ENCODE measurements at places on chromosomes 13 and 19.
A peak's percentile ranks its signal among the peaks of the same experiment; 100 is the strongest.

GRCh38 chr13:49060678-49061387 is 85.1 kb downstream of the FNDC3A start:
- no peak for DNase-seq

- no peak for DNase-seq
Observed at GRCh38 chr13:97348569-97349100, 85.3 kb upstream of the RAP2A start.

GRCh38 chr19:47446534-47447469 is 24.9 kb downstream of the SLC8A2 start:
- peak; percentile 44 for DNase-seq

- no peak for DNase-seq
Observed at GRCh38 chr19:55498246-55498840, 10.1 kb downstream of the SSC5D start.

GRCh38 chr19:50657712-50658440 is 8.6 kb downstream of the C19orf81 start:
- DNase-seq: peak; percentile 91

- no peak for DNase-seq
Observed at GRCh38 chr13:76016799-76017400, 380.8 kb downstream of the LMO7 start.

GRCh38 chr13:26716984-26717383 is 43.6 kb downstream of the GPR12 start:
- no peak for DNase-seq

DNA sequence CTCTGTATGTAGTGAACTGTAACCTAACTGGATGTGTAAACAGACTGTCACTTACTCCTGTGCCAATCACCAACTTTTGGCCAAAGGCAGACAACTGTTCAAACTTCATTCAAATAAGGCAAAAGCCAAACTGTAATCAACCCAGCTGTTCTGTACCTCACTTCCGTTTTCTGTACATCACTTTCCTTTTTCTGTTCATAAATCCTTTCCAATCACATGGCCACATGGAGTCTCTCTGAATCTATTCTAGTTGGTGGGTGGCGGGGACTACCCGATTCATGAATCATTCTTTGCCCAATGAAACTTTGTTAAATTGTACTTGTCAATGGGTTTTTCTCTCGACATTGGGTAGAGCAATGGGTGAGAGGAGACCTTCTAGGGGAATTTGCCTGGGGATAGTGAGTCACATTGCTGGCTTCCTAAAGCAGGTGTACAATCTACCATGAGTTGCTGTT is 178.3 kb upstream of the RFC3 start:
- DNase-seq: peak; percentile 54

DNA sequence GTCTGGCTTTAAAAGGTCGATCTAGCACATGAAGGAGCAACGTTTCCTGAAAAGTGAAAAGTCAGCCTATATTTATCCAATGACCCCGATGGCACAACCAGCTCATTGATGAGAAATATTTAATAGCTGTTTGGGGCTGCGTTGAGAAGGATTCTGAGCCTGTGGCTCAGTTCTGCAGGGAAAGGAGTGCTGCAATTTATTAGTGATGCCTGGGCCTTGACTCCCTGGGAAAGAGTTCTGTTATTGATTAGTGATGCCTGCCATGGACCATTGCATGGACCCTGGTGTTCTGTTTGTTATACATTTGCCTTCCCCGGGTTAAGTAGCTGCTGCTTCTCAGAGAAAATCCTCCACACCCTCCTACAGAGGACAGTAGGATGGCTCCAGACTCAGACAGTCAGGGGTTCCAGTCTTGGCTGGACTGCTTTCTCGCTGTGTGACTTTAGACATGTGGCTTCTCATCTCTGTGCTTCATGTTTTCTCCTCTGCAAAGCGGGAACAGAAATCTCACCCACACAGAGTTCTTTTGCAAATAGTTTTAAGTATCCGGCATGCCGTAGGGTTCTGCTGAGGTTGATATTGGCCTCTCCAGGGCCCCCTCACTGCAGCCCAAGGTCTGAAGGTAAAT is 17.7 kb upstream of the PTPRS start:
- DNase-seq: no peak

GRCh38 chr19:40277356-40278059 is 7.6 kb downstream of the AKT2 start:
- DNase-seq: no peak

- DNase-seq: no peak
Observed at GRCh38 chr13:113854238-113855011, 9.5 kb downstream of the GAS6 start.

GRCh38 chr19:658059-658839 is 4.8 kb downstream of the RNF126 start:
- no peak for DNase-seq

DNA sequence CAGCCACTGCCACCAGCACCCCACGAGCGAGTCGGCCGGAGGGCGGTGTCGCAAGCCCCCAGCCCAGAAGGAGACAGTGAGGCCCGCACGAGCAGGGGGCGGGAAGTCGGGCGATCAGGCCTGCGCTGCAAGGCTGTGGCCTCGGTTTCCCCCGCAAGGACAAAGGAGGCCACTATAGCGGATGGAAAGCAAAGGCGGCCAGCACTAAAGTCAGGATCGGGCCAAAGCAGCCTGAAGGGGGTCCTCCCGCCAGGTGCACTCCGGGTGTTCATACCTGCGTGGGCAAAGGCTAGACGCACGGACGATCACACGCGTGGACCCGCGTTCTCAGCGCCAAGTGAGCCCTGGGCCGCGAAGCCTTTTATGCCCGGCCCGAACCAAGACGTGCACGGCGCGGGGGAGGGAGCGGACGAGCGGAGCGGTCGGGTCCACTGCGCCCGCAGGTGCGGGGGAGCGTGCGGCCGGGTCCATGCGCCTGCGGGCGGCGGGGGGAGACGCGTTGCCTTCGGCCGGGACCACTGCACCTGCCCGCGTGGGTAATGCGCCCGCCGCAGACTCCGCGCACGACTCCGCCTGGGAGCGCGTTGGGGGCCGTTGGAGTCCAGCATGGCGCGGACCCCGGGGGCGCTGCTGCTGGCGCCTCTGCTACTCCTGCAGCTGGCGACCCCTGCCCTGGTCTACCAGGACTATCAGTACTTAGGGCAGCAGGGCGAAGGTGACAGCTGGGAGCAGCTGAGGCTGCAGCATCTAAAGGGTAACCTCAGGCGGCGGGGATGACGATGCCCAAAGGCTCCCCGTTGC is at the start of the genes PRDX2 and THSD8:
PRDX2 (minus strand) TSS at position 335 of the 801 bp plus-strand sequence. CDS start 539 bp downstream, outside the sequence.
THSD8 (plus strand) TSS at position 604 of the 801 bp plus-strand sequence; CDS start at position 607, 3 bp downstream.
- DNase-seq: peak; percentile 74

DNA sequence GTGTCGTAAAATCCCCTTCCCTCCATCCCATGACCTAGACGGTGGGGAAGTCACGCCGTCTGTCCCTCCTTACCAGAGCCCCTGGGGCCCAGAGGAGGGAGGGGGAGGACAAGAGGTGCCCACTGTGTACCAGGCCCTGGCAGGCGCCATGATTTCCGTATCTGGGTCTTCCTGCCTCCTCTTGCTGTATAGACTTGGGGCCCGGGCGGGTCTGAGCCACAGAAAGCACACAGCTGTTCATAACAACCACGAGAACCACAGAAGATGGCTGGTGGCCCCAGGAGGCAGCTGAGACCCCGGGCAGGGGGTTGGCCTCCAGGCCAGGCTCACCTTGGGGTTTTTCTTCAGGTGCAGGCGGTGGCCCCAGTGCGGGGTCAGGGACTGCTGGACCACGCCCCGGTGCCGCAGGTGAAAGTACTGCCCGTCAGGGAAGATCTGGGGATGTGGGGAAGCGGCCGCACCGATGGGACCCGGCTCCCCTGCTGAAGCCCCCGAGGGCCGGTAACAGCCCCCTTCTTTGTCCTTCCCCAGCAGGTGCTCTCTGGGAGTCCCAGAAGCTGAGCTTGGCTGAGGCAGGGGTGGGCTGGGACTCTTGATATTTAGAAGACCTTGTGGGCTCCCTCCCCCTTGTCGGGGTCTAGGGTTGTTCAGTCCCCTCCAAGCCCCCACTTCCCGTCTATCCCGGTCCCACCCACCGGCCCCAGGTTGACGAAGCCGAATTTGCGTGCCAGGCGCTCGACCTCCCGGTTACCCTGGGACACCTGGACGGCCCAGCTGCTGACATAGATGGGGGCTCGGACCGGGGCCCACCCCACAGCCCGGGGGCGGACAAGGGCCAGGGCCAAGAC is 463 bp downstream of the PCSK4 start:
- DNase-seq: no peak

All from stimulated activated CD4-positive, alpha-beta T cell treated with anti-CD3 and anti-CD28 coated beads, Interleukin-15, amount 100 ng/mL, for 48 hours (primary cell).